NCI-H510A treated with DMSO at 0.1 percent for 48 hours (cell line): ENCODE measurements at places on chromosomes 12 and 14.

DNA sequence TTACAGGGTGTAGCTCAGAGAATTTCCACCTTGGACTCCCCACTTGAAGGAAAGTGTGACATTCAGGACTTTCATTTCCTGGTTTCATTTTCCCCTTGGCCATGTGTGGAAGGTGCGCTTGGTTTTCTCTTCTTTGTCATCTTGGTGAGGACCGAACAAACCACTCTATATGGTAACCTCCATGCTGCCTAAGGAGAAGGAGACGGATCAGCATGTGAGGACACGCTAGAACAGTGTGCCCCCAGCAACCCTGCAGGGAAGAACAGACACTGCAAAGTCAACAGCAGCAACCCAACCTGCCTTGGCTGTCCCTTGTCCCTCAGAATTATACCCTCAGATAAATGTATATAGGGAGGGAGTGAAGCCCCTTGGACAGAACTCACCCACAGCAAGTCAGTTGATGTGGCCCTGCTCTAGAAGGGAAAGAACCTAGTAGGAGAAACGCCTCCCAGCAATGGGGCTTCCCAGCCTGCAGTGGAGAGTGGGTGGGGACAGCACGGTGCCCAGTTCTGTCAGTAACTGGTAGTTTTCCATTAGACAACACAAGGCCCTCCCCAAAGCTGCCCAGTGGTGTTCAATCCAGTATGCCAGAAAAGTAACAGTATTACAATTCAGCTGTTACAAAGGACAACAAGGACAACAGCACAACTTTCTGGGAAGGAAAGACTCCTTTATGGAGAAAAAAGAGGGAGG, 18.9 kb upstream of the COCH start:
- no peak for DNase-seq

GRCh38 chr14:53850714-53851296, 105.8 kb downstream of the BMP4 start:
- DNase-seq = no peak

DNA sequence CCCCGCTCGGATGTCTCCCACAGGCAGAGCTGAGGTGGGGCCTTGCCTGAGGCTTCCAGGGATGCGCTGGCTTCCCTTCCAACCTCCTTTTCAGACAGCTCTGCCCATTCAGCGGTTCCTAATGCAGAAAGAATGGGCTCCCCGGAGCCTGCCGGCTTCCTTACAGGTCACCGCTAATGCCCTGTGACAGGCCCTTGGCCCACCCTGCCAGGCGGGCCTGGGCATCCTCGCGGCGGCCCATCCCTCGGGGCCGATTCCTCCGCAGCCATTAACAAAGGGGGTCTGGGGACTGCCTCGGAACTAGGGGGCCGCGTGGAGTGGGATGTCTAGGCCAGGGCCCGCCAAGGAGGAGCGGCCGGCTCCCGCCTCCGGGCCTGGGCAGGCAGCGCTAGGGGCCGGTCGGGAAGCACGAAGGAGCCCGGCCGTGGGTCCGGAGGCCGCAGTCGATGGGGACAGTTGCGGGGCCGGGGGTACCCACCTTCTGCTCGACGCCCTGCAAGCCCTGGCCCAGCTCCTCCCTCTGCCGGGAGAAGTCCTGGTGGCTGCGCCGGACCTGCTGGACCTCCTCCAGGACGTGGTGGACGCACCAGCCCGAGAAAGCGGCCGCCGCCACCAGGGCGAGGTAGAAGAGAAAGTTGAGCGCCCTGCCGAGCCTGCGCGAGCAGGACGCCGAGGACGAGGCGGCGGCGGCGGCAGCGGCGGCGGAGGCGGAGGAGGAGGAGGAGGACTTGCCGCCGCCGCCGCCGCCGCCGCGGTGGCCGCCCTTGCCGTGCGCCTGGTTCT, 738 bp downstream of the CKAP4 start:
- no peak for DNase-seq

DNA sequence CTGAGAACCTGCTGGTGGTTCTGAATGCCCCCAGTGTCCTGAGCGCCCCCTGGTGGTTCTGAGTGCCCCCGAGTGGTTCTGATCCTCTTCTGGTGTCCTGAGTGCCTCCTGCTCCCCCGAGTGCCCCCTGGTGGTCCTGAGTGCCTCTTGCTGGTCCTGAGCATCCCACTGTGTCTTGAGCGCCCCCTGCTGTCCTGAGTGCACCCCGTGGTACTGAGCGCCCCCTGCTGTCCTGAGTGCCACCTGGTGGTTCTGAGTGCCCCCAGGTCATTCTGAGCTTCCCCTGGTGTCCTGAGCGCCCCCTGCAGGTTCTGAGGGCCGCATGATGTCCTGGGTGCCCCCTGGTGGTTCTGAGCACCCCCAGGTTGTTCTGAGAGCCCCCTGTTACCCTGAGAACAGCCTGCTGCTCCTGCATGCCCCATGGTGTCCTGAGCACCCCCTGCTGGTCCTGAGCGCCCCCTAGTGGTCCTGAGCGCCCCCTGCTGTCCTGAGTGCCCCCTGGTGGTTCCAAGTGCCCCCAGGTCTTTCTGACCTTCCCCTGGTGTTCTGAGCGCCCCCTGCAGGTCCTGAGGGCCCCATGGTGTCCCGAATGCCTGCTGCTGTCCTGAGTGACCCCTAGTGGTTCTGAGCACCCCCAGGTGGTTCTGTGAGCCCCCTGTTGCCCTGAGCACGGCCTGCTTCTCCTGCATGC, 1165.4 kb downstream of the TMEM121 start:
- no peak for DNase-seq

DNA sequence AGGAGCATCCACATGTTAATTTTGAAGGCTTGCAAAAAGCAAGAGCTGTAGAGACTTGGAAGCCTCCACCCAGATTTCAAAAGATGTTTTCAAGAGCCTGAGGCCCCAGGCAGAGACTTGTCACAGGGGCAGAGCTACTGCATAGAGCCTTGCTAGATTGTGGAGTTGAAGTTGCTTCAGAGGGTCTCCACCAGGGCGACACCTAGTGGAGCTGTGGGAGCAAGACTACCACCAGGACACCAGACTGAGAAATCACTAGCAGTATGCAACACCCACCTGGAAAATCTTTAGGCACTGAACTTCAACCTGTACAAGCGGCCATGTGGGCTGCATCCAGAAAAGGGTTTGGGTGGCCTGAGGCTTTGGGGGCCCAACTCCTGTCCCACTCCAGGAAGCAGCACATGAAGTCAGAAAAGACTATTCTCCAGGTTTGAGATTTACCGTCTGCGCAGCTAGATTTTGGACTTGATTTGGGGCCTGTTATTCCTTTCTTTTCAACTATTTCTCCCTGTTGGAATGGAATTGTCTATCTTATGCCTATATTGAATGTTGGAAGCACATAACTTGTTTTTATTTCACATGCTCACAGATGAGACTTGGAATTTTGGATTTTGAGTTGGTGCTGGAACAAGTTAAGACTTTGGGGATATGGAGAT, 508.6 kb downstream of the FLRT2 start:
- no peak for DNase-seq

GRCh38 chr12:2836574-2836973, 1.7 kb upstream of the NRIP2 start:
- DNase-seq = no peak

- DNase-seq = no peak
Measured at GRCh38 chr14:32072676-32073075, 4.4 kb upstream of the ARHGAP5 start.

DNA sequence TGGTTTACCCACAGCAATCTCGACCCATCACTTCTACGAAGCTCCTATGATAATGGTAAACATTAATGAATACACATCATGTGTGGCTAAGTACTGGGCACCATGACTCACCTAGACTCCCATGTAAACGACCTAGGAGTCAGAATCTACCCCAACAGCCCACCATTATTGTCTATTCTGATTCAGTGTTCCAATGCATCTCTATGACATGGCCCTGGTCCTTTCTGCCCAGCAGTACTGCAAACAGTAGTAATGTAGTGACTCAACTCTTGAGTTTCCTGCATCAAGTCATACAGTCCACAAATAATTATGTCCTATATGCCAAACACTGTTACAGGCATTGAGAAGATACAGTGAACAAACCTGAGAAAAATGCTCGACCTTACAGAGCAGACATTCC, 14.6 kb downstream of the GTF2A1 start:
- DNase-seq = no peak

DNA sequence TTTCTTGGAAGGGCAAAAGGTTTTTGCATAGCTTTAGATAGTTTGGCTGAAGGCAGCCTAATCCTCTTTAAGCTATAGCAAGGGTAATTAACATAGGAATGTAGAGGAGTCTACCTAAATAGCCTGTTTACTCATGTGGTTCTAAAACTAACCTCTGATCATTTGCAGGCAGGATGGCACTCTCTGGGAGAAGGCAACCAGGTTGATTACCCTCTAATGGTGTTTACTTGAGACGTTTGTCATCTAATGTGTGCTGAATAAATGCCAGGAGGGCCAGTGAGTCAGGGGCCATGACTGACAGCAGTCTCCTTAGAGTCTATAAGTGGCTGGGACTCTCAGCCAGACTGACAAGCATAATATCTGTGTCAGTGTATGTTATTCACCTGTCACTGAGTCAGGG, 286.4 kb downstream of the PCNX1 start:
- DNase-seq = no peak

DNA sequence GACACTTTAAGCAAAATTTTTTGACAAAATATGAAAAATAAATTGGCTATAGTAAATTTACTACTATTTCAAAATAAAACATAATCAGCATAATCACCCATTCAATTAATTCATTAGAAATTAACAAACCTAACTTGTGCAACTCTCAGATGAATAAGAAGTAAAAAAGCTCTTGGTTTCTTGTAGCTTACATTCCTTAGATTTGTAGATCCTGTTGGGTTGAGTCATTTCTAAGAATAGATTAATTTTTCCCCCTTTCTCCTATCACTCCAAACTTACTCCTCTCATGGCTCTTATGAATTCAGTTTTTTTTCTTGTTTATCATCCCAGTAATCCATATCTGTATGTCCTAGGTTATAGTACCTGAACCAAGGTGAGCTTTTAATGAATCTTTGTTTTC, 230.9 kb upstream of the LRIG3 start:
- no peak for DNase-seq

DNA sequence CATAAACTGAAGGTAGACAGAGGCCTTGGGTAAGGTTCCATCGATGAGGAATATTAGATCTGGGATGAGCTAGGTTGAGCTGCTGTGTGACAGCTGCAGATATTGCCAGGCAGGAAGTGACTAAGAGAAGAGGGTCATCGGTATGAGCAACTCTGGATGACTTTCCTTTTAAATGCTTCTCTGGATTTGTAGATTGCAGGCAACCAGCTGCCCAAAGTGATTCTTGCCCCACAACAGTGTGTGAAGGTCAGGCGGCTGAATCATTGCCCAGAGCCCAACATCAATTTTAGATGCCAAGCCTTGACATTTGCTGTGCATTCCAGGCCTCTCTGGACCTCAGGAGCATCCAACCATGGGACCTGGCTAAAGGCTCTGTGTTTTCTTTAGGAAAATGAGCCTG, 255.9 kb downstream of the DPF3 start:
- DNase-seq = no peak

- no peak for DNase-seq
Measured at GRCh38 chr14:68244262-68244980, 424.8 kb downstream of the RAD51B start.

GRCh38 chr14:42734041-42734440, 1127.4 kb downstream of the LRFN5 start:
- no peak for DNase-seq

GRCh38 chr14:29016050-29016900, 249.7 kb downstream of the FOXG1 start:
- no peak for DNase-seq

DNA sequence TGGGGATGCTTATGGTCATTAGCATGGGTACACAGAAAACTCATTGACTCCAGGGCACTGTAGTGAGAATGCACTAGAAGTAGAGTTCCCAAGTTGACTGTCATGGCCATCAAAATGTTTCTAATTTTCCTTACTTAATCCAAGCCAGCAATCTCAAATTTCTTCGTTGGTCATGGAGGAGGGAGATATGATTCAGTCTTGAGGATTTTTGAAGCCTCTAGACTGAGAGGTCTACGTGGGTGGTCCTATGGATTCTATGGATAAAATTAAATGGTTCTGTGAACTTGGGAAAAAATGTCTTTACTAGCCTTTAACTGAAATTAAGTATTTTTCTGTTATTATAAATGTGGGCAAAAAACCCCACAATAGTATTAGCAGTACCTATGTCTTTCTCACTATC, 508.5 kb downstream of the FUT8 start:
- no peak for DNase-seq

GRCh38 chr14:91328313-91329050, 84.0 kb upstream of the GPR68 start:
- DNase-seq = no peak

- DNase-seq = no peak
Measured at GRCh38 chr14:91636604-91637003, 95.3 kb downstream of the CATSPERB start.

GRCh38 chr14:57903954-57904353, 38.1 kb upstream of the SLC35F4 start:
- no peak for DNase-seq
